ENCODE measurements at places on chromosomes 16 and 17.
A peak's percentile ranks its signal among the peaks of the same experiment; 100 is the strongest.

DNA sequence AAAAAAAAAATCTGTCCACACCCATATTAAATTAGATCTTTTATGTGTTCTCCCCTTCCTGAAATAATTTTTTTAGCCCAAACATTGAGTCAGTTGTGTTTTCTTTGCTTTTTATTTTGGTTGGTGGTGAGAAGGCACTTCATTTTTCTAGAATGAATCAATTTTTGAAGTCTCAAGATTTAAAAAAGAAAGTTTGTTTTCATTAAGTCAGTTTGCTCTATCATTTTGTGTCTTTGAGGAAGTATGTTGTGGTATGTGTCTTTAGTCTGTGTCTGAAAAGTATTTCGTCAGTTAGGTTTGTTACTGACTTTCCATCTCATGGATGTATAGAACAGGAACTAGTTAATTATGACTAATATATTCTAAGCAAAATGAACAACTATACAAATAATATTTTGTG lies 3.8 kb downstream of the IGF2BP1 start:
- peaks cover 14% of the 10 kb centered on the region for H3K4me1 ChIP-seq
- no peaks in the 10 kb centered on the region for H3K36me3 ChIP-seq
- no peak overlapping the region for H3K27ac ChIP-seq
- no peak for DNase-seq
- peaks cover 100% of the 10 kb centered on the region for H3K27me3 ChIP-seq

DNA sequence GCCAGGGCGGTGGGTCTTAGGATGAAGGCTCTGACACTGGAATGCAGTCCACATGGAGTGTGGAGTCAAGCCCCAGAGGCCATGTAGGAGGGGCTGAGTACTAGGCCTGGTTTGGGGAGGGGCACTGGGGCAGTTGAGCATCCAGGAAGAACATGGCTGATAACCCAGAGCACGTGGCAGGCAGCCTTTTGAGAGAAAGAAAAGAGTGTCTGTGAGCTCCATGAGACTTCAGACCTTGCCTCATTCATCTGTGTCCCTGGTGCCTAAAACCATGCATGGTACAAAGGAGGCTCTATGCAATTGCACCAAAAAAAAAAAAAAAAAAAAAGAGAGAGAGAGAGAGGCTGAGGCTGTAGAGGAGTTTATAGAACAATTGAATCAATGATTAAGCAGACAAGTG lies 14.6 kb downstream of the SLC46A1 start:
- H3K27me3 ChIP-seq, result no peaks in the 10 kb centered on the region
- DNase-seq, result no peak
- H3K4me1 ChIP-seq, result no peaks in the 10 kb centered on the region

DNA sequence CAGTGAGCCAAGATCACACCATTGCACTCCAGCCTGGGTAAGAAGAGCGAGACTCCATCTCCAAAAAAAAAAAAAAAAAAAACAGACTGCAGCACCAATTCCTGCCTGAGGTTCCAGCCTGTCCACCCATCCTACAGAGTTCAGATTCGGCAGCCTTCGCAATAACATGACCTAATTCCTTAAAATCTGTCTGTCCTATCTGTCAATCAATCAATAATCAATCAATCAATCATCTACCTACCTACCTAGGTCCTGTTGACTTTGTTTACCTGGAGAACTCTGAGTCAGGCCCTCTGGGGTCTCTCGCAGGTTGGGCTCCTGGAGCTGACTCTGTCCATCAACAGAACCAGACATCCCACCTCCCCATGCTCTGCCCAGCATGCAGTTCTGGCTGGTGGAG lies 236.7 kb downstream of the ENGASE start:
- no peak overlapping the region for H3K27ac ChIP-seq
- H3K27me3 ChIP-seq, result peaks cover 43% of the 10 kb centered on the region
- no peaks in the 10 kb centered on the region for H3K36me3 ChIP-seq
- H3K4me1 ChIP-seq, result no peaks in the 10 kb centered on the region
- DNase-seq, result no peak

DNA sequence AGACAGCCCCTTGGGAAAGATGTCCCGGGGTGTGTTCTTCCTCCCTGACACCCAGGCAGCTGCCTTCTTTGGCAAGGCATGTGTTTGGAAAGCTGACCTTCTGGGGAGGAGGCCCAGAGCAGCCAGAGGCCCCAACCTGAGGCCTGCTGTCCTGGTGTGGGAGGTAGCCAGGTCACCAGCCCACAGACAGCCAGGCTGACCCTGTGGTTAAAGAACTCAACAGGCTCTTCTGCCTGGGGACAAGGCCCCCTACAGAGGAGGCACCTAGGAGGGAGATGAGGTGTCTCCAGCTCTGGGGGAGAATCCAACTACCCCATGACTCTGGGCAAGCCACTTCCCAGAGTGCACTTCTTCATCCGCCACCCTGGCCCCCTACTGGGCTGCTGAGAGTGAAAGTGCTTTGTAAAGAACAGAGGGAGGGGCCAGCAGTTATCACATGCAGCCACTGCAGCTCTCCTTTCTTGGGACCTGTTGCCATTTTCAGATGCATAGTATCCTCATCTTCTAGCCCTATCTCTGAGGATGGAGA lies 13.1 kb upstream of the SREBF1 start:
- DNase-seq, result peak; percentile 87
- peak overlapping the region; percentile 97 for H3K27ac ChIP-seq
- peak overlapping the region; percentile 55 for H3K4me3 ChIP-seq
- peaks cover 11% of the 10 kb centered on the region for H3K36me3 ChIP-seq

DNA sequence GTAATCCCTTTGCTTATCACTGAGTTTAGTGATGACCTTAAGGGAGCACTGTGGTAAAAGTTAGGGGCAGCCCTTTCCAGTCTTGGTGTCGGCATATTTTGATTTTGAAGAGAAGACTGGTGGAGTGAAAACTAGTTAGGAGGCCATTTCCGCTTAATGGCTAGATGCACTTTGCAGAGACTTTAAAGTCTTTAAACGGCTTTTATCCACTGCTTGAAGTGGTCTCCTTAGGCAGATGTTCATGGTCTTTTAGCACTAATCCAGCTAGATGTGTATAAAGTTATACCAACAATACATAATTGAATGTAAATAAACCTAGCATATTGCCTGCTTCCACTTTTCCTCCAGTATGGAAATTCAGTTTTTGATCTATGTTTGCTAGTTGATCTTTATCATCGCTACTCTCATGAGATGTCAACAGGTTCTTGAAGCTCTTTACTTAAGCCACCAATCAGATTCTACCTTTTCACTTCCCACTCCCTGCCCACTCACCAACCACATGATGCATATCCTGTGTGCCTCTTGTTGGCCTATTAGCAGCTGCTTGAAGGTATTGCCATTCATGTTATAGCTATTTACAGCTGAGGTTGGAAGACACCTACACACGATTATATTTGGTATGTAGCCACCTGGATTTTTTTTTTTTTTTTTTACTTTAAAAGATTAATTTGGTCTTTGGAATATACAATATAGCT lies 132.0 kb downstream of the NLK start:
- H3K27ac ChIP-seq, result no peak overlapping the region
- peaks cover 22% of the 10 kb centered on the region for H3K4me1 ChIP-seq
- no peak overlapping the region for H3K4me3 ChIP-seq
- DNase-seq, result peak; percentile 25

- H3K4me3 ChIP-seq, result peak overlapping the region; percentile 83
- peak overlapping the region; percentile 100 for H3K27ac ChIP-seq
- no peaks in the 10 kb centered on the region for H3K27me3 ChIP-seq
- DNase-seq, result no peak
- H3K4me1 ChIP-seq, result peaks cover 57% of the 10 kb centered on the region
Measured at GRCh38 chr16:1545044-1546040, 11.9 kb downstream of the TMEM204 start.

Data from activated naive CD8-positive, alpha-beta T cell treated with anti-CD3 and anti-CD28 coated beads for 36 hours (primary cell).